ENCODE measurements at places on chromosomes 12 and 14.

DNA sequence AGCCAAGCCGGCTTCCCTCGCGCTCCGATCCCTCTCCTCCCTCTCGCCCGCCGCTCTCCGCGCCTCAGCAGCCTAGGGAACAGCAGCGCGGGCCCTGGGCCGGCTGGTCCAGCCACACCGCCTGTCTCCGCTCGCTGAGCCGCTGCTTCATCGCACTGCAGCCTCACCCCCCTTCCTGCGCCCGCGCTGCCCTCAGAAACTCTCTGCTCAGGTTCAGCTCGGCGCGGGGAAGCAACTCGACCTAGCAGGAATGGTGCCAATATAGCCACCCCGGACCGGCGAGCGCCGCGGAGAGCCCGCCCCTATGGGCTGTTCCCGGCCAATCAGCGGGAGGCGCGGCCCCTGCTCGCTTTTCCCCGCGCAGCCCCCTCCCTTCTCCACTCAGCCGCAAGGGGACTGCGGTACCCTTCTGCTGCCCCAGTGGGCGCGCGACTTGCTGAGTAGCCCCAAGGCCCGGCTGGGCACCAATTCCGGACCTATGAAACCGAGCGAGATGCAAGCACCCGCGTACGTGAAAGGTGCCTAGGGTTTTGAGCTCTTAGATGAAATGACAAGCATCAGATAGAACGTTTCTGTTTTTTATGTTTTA lies at the start of gene ADAMTS20:
Gene ADAMTS20, minus strand, starts transcription at position 233 of the 589 bp plus-strand sequence. CDS start 282 bp downstream, outside the sequence.
- no peak for DNase-seq

- DNase-seq, result no peak
Observed at GRCh38 chr14:103281496-103282231, 52.4 kb upstream of the EIF5 start.

- DNase-seq, result no peak
Observed at GRCh38 chr14:75011356-75011994, 8.8 kb downstream of the EIF2B2 start.

DNA sequence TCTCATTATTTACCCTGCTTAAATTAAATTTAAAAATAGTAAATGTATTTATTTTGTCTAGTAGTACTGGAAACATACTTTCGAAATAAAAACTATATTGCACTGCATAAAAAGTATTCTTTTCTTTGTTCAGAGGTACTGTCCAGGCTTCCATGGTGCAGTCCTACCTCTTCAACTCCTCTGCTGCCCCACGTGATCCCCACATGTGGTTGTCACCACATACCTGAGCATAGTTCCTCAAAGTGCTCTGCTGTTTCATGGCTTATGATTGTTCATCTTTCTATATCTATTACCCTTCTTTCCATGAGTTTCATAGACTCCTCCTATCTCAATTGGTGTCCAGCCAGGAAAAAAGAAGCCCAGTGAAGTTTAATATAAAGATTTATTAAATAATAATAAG lies 317.5 kb upstream of the OR4E1 start:
- DNase-seq, result no peak

DNA sequence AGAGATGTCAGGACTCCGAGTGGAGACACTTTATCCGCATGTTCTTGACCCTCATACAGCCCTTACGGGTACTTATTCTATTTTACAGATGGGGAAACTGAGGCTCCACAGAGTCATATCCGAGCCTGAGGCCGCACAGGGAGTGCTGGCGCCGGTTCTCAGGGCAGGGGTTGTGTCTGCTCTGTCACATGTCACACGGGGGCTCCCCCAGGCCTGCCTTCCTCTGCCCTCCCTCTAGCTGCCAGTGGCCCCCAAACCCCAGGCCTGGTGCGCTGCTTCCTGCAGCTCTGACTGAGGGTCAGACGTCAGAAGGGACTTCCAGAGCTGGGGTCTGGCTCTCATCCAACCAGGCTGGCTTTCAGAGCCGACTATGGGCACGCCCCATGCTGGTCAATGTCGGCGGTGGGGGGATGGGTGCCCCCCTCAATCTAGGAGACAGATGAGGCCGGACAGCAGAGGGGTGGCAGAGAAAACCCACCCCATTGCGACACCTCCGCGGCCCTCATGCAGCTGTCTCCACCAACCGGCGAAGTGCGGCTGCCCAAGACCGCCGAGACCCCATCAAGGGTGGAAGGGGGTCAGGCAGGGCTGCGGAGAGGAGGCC lies 811 bp upstream of the INF2 start:
- DNase-seq, result no peak

DNA sequence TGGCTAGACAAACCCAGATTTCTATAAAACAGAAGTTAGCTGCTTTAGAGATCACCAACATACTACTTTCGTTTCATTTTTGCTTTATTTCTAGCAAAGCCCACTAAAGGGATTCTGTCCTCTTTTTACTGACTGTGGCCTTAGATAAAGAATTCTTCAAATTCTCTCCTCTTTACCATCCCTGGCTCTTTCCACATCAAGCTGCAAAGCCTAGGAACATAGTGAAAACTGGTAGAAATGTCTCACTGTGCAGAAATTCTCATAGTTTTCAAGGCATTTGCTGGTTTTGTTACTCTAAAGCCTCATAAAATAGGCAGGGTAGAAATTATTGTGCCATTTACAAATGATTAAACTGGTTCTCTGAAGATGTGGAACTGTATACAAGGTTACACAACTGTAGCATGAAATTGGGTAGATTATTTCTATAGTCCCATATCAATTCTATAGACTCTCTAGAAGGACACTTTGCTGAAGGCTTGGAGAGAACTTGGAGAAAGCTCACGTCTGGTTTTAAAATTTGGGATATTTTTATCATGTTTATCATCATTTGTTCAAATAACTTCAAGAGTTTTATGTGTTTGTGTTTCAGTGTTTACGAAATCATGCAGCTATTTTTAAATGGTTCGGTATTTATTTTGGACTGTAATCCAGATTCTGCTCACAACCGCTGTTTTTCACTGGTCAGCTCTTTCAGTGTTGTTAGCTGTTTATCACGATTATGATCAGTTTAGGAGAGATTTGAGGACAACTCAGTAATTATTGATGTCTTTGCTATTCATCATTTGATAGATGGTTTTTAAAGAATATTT lies 36.7 kb upstream of the CSRP2 start:
- no peak for DNase-seq

- DNase-seq, result no peak
Observed at GRCh38 chr12:5511256-5511643, 79.3 kb downstream of the NTF3 start.

GRCh38 chr12:103503546-103504480 lies 8.0 kb upstream of the C12orf42 start:
- peak; percentile 47 for DNase-seq

DNA sequence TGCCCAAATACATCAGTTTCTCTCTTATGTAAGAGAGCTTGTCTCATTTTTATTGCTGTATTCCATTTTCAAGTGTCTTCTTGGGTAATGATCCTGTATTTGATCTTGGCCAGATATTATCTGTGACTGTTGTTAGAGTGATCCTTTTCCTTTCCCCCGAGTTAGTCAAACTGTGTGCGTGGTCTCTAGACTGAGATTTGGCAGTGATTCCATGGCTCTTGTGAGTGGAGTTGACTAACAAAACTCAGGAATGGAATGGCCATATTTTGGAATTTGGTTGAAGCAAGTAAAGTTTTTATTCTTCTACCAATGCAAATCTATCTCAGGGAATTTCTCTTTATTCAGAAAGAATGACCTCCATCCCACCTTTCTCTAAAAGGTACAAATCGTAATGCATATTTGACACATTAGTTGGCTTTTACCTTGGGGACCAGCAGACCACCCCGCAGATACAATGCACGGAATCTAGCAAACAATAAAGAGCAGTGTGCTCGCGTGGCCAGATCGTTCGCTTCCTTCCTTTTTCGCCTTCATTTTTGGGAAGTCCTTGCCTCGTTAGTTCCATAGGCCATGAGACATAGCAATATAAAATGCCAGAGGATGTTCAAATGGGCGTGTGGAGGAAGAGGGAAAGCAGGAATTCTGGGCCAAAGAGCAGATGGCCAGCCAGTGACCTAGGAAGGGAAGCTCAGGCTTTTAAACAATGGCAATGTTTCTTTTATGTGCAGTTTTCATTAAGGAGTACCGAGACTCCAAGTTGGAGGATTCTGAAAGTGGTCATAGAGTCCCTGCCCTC lies 24.4 kb downstream of the ETV6 start:
- no peak for DNase-seq

DNA sequence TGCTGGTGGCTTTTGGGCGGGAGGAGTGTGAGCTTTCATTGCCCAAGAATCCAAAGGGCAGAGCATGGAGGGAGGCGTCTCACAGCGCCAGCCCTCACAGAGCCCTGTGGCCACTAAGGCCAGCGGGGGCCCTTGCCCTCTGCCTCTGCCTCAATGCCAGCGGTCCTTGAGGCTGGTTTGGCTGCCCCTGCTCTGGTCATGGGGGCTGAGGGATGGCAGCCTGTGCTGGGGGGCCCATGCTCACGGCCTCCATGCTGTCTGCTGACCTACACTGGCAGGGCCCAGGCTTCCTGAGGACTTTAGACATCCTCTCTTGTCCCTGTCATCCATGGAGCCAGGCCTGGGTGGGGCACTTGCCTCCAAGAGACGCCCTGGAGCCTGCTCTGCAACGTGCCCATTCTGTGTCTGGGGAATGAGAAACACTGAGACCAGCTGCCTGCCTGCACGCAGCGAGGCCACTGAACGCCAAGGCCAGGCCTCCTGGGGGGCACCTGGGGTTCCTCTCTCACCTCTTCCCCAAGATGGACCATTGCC lies 143.4 kb downstream of the KIF26A start:
- no peak for DNase-seq

DNA sequence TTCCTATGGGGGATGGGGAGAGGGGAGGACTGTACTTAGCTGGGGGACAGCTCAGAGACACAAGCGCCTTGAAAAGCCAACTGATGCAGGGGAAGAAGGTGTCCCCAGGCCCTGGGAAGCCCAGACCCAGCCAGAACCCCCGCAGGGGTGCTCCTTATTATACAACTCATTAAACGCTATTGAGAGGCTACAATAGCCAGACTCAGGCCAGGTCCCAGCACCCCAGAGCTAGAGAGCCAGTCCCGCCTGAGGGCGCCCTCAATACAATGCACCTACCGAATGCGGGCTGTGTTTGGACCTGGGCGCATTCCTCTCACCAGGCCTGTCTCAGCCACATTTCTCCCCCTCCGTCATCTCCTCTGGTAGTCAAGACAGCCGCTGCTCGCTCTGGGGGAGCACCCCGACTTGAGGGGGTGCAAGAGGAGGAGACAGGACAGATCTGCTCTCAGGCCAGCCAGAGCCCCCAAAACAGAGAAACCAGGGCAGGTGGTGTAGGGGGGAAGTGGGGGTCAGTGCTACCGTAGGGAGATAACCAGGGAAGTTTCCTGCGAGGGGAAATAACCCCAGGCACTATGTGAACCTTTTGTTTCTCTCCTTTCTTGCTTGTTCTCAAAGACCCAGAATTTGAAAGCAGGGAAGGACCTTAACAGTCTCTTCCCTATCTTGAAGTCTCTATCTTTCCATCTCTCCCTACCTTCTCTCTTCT lies 6.1 kb upstream of the ASIC1 start:
- DNase-seq, result no peak

GRCh38 chr12:115749071-115749841 lies 528.2 kb downstream of the MED13L start:
- DNase-seq, result no peak

GRCh38 chr12:124808272-124808671 lies 55.4 kb downstream of the SCARB1 start:
- no peak for DNase-seq

DNA sequence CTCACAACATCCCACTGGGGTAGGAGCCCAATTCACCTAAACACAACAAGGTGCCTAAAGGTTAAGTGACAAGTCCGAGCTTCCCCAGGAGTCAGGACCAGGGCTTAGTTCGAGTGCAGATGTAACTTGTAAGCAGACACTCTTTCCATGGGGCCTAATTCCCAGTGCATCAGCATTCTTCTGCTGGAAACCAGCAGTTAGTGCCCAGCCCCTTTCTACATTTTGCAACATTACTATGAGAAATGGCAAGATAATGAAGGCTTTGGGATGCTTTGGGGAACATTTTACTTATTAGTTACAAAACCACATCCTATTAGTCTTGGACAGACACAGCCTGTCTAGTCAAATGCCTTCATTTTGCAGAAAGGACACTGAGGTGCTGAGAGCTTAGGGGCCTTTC lies 179.8 kb downstream of the CALM1 start:
- DNase-seq, result no peak

Measured in T-helper 1 cell (primary cell).